ENCODE measurements at places on chromosomes 11 and 22.

DNA sequence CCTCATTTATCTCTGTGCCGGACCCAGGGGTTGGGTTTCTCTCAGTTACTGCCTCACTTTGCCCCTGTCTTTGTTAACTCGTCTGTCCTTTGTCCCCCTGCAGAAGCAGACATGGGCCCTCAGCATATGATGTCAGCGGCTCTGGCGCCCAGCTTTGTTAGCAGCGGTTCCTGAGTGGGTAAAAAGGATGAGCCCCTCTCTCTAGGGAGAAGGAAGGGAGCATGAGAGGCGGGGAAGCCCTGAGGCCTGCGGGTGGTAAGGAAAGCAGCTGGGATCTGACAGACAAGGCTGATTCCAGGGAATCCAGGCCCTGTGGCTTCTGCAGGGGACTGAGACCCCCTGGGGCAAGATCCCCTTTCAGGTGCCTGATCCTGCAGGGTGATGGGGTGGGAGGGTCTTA, 51.7 kb downstream of the MCM5 start:
- DNase-seq, result peak; percentile 45

GRCh38 chr11:34028425-34028824, 23.1 kb upstream of the CAPRIN1 start:
- no peak for DNase-seq

- no peak for DNase-seq
Observed at GRCh38 chr22:17948101-17948500, 76.3 kb downstream of the MICAL3 start.

DNA sequence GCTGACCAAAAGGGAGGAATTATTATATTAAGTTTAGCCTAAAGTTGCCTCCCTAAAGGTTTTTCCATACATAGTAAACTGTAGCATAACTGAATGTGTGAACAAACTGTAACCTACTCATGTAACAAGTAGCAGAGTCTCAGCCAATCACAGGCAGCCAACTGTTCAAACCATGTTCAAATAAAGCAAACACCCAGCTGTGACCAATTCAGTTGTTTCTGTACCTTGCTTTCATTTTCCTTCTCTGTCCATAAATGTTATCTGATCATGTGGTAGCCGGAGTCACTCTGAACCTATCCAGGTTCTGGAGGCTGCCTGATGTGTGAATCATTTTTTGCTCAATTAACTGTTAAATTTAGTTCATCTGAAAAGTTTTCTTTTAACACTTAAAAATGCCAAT, 373.5 kb downstream of the GUCY1A2 start:
- no peak for DNase-seq

- DNase-seq, result no peak
Observed at GRCh38 chr22:40256516-40256915, 78.8 kb downstream of the TNRC6B start.

DNA sequence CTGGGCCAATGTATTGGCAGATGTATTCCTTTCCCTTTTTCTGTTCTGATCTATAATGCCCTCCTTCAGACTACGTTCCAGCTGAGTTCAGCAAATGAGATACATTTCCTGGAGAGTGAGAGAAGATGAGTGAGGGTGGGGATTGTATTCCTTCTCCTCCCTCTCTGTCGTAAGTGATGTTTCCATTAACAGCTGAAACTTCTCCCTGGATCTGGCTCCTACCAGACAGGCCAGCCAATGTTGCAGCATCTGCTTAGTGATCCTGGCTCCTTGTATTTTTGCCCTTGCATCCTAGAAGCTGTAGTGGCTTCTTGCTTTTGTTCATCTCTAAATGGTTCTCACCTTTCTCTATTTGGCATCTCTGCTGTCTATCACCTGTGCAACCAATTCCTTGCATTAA, 48.2 kb upstream of the MTMR2 start:
- no peak for DNase-seq

DNA sequence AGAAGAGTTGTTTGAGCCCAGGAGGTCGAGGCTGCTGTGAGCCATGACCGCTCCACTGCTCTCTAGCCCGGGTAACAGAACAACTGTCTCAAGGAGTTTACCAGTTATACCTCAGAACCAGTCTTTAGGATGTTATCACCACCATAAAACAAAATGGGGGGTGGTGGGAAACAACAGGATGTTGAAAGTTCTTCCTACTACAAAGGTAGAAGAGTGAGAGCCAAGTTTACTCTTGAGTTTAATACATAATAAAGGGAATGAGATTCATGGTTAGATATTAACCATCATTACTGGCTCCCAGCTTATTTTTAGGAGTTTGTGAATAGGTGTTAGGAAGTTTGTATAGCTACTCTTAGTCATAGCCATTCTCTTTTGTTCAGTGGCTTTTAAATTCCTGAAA, 78.8 kb upstream of the HORMAD2 start:
- DNase-seq, result no peak

- no peak for DNase-seq
Observed at GRCh38 chr11:2483426-2483825, 38.6 kb downstream of the KCNQ1 start.

DNA sequence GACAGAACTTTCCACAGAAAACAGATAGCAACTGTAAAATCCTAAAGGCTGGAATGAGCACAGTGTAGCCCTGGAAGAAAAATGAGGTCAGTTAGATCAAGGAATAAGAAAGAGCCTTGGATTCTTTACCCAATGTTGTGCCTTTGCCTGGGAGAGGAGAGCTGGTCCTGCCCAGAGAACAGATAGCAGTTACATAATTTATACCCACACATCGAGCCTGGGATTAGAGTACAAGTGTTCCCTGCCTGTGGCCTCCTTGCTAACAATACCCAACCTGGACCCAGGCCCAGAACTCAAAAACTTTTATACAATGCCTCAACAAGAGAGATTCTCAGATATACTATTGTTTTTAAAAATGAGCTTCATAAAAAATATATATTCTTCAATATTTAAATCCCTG, 1998.4 kb downstream of the LRRC4C start:
- no peak for DNase-seq

GRCh38 chr11:28107191-28107749, 686 bp downstream of the KIF18A start:
- DNase-seq, result no peak

DNA sequence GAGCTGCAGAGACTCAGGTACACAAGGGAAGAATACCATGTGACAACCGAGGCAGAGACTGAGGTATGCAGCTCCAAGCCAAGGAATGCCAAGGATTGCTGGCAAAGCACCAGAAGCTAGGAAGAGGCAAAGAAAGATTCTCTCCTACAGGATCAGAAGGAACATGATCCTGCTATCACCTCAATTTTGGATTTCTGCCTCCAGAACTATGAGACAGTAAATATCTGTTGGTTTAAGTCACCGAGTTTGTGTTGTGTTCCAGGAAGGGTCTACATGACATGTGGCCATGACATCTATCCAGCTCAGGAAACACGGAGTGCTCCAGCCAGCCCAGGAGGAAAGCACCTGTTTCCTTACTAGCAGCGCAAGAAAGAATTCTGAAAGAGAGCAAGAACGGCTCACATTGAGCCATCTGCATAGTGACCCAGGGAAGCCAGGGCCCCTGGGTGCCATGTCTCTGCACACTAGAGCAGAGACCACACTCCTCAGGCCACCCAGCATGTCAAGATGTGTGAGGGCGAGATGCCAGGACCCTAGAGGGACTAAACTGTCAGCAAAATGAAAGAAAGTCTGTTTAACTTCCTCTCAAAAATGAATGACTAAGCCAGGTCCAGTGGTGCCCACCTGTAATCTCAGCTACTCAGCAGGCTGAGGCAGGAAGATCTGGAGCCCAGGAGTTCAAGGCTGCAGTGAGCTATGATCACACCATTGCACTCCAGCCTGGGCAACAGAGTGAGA, 35.6 kb upstream of the GALNT18 start:
- DNase-seq, result no peak

GRCh38 chr22:42368379-42369249, 63.6 kb downstream of the NFAM1 start:
- DNase-seq, result peak; percentile 89
